ENCODE measurements at places on chromosomes 16 and 17.
A peak's percentile ranks its signal among the peaks of the same experiment; 100 is the strongest.

DNA sequence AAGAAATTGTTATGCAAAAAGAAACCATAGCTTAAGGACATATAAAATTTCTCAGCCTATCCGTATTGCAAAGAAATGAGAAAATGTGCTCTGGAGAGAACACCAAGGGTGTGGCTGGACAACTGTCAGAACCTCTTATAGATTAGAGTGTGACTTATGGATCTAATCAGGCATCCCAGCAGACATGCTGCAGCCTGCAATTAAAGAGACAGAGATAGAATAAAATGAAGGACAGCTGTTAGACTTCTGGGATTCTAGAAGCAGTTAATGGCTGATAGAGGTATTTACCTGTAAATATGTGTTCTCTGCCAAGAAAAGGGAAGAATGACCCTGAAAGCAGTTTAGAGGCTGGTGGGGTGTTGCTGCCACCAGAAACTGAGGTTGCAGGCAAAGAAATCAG lies 160.1 kb upstream of the KIF2B start:
- no peak for DNase-seq

- DNase-seq, result peak; percentile 14
Observed at GRCh38 chr17:18257268-18257981, 1.1 kb downstream of the FLII start.

- no peak for DNase-seq
Observed at GRCh38 chr16:16029431-16030011, 80.1 kb downstream of the ABCC1 start.

- DNase-seq, result no peak
Observed at GRCh38 chr16:67645397-67646121, 615 bp downstream of the CARMIL2 start.

GRCh38 chr17:74868251-74868907 lies 4.4 kb downstream of the FDXR start:
- no peak for DNase-seq

GRCh38 chr16:76579277-76579922 lies 302.2 kb downstream of the CNTNAP4 start:
- no peak for DNase-seq

- no peak for DNase-seq
Observed at GRCh38 chr16:64440005-64440404, 681.9 kb downstream of the CDH11 start.

GRCh38 chr16:55048745-55049144 lies 118.1 kb downstream of the IRX5 start:
- no peak for DNase-seq

DNA sequence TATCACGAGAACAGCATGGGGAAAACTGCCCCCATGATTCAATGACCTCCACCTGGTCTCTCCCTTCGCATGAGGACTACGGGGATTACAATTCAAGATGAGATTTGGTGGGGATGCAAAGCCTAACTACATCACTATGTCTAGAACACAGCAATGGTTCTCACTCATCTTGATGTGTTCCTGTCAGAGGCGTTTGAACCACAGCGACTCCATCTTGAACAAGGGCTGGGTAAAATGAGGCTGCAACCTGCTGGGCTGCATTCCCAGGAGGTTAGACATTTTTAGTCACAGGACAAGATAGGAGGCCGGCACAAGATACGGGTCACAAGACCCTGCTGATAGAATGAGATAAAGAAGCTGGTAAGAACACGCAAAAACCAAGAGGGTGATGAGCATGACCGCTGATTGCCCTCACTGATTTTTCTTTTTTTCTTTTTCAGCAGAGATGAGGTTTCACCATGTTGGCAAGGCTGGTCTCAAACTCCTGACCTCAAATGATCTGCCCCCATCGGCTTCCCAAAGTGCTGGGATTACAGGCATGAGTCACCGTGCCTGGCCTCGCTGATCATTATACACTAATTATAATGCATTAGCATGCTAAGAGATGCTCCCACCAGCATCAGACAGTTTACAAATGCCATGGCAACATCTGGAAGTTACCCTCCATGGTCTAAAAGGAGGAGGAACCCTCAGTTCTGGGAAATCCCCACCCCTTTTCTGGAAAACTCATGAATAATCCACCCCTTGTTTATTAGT lies 3.0 kb upstream of the PPY start:
- no peak for DNase-seq

DNA sequence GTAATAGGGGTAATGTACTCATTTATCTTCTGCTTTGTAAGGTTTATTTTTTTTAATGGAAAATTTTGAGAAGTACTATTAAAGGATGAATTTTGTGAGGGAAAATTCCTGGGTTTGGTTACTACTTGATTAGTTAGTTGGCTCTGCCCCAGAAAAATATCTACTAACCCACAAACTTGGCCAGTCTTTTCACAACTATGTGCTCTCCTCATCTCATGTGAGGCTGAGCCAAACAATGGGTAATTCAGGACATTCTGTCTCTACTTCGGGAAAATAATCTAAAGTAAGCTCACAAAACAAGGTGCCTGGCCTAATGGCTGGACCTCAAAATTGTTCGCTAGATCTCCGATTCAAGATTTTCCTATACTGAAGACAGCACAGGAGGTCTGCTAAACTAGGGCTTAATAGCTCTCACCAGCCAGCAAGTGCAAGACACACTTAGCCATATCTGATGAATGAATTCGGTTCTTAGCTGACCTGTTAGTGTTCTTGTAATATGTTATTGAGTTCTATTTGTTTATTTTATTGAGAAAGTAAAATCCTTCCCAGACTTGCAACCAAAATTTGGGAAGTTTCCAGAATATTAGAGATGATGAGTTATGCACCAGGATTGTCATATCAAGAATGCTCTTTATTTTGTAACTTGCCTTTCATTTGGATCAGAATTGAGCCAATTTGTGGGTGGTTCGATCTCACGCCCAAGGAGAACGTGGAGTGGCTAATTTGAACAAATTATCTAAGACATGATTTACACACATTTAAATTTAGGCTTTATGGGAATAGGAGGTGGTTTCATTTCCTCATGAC lies 5.7 kb downstream of the KCNJ16 start:
- no peak for DNase-seq

- DNase-seq, result peak; percentile 51
Observed at GRCh38 chr17:80169784-80170500, at the start of gene CARD14. CARD14 (plus strand) TSS chr17:80170030; CDS start chr17:80181439, 11,409 bp downstream.

DNA sequence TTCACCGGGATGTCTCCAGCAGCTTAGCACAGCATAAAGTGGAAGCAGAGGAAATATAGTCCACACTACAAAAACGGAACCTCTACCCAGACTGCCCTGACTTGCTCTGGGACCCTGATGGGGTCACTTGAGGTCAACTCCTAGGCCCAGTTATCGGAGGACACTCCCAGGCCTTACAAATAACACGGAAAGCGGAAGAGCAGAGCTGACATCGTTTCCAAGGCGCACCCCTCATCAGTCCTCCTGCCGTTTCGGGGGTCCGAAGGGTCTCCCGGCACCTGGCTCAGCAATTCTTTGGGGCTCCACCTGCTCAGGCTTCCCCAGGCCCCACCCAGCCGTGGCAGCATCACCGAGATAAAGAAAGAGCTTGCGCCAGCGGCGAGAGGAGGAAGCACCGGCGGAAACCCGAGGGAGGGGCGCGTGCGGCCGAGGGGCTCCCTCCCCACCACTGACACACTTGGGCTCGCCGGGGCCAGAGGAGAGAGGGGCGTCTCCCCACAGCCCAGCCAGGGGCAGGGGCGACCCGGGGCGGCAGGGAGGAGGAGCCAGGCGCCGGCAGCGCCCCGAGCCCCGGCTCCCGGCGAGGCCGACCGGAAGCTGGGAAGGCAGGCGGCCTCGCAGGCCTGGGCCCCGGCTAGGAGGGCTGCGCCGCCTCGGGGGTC lies 727 bp downstream of the CORO7 start:
- no peak for DNase-seq

DNA sequence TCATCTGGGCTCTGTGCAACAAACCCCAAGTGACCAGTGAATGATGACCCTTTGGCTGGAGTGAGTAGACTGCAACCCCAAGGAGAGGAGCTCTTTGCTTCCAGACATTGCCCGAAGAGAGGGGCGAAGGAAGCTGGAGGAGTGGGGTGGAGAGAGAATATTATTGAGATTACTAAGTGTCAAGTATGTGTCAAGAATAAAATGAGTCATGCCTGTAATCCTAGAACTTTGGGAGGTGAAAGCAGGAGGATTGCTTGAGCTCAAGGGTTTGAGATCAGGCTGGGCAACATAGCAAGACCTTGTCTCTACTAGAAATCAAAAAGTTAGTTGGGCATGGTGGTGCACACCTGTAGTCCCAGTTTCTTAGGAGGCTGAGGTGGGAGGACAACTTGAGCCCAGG lies 142.0 kb upstream of the CCL2 start:
- no peak for DNase-seq

- DNase-seq, result no peak
Observed at GRCh38 chr17:82388922-82389283, 17.3 kb downstream of the UTS2R start.

- DNase-seq, result no peak
Observed at GRCh38 chr16:83420206-83420760, 387.5 kb upstream of the HSBP1 start.

- peak; percentile 18 for DNase-seq
Observed at GRCh38 chr16:1216296-1216619, 8.8 kb downstream of the TPSG1 start.

GRCh38 chr16:67883872-67884261 lies 818 bp upstream of the NRN1L start:
- no peak for DNase-seq

GRCh38 chr17:71764505-71764904 lies 356.3 kb upstream of the SOX9 start:
- no peak for DNase-seq

- DNase-seq, result no peak
Observed at GRCh38 chr17:49978501-49978900, 9.5 kb downstream of the DLX4 start.

DNA sequence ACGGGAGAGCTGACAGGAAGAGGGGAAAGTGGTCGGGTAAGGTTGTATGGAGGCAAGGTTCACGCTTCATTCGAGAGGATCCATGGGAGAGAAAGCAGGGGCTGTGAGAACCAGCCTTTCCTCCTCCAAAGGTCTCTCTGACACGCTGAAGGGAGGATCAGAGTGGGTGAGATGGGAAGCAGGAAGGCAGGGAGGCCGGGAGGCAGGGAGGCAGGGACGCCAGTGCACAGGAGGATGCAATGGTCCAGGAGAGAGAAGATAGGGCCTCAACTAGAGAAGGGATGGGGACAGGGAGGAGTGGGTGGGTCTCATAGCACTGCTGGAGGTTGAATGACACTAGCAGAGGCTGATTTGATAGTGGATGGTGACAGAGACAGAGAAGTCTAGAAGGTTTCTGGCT lies 54.1 kb downstream of the PIMREG start:
- DNase-seq, result no peak
